ENCODE measurements at places on chromosomes 12 and 14.
A peak's percentile ranks its signal among the peaks of the same experiment; 100 is the strongest.

GRCh38 chr12:120453977-120454376 lies 7.7 kb downstream of the GATC start:
- no peak for DNase-seq

DNA sequence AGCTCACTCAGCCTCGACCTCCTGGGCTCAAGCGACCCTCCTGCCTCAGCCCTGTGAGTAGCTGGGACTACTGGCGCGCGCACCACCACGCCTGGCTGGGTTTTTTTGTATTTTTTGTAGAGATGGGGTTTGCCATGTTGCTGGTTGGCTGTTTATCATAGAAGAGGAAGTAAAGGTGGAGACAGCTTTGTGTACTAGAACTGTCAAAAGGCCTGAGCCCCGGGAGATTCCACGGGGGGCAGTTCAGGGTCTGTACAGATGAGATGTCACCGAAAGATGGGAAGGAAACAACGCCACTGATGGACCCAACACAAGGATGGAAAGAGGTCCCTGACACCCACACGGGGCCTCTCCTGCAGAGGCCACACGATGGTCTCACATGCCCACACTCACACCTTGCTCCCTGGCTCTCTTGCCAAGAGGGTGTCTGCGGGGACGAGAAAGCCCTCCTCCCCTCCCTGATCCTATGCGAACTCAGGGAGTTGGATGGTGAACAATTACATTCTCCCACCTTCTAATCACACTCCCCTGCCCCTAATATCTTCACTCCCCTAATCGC lies 66.6 kb downstream of the KDM2B start:
- no peak for DNase-seq

DNA sequence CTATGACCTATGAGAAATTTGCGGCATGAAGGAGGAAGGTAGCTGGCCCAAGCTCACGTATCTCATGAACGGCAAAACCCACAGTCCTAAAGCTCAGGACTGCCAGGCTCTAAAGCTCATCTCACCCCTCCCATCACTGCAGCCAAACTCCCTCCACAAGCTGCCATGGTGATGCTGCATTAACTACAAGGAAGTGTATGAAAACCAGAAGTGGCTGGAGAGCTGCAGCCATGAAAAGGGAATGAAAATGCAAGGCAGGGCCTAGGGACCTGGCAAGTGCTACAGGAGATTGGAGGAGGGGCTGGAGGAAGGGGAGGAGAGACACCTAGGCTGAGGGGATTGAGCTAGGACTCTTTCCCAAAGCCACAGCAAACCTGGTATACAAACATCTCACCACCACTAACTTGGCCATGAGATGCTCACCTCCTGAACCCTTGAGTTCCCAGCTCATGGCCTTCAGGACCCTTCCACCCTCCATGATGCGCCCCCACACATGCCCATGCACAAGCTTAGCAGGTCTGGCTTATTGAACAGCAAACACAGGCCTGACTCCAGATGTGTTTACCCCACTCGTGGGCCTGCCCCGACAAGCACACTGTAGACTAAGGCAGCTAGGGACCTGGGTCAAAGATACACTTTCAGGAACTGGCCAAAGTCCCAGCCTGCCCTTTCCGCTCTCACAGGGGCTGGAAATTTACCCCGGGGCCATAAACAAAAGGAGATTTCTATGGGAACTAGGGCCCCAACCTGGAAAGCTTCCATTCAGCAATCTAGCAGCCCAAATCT lies 42.0 kb downstream of the LTBP2 start:
- no peak for DNase-seq

DNA sequence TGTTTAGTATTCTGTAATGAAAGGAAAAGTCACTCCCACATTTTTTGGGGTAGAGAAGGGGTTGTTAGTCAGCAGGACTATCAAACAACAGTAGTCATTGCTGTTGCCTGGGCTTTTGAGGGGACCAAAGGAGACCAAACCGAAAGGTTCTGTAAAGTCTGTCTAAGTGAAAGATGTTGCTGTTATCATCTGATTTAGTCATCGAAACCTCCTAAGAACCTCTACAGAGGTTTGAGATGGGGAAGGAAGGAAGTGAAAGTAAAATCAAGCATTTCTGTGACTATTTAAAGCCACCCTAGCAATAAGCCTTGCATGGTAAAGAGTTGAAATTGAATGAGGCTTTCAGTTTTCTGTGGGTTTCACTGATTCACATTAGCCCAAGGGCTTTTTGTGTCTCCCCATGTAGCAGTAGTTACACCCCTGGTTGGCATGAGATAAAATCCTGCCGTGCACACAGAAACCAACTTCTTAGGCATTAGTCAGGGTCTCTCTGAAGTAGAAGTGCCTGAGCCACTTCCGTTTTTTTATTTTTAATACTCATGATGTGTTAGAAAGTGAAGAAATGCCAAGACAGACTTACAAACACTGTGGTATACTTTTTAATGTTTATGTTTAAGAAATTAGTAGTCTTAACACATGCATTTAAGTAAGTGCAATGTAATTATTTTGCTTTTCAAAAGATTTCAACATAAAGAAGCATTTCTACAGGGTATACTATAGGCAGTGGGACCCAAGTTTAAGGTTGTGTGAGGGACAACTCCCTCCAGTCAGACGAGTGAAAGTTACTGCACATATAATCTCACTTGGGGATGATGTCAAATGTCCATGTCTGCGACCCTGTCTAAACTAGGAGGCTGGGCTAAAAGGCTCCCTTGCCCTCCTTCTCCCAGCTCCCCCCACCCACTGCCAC lies 50.4 kb downstream of the DYRK2 start:
- peak; percentile 17 for DNase-seq

GRCh38 chr14:85439696-85440328 lies 90.1 kb upstream of the FLRT2 start:
- no peak for DNase-seq

GRCh38 chr12:12560587-12561370 lies 1.9 kb downstream of the DUSP16 start:
- peak; percentile 37 for DNase-seq

- DNase-seq: no peak
These were observed 13.6 kb upstream of the ZNF705A start for GRCh38 chr12:8143261-8143660.

GRCh38 chr12:47779943-47780504 lies 7.0 kb downstream of the SLC48A1 start:
- DNase-seq: no peak

GRCh38 chr12:10941369-10941768 lies 2.3 kb upstream of the TAS2R14 start:
- no peak for DNase-seq

- no peak for DNase-seq
These were observed 118.2 kb upstream of the KITLG start for GRCh38 chr12:88698471-88698870.

- no peak for DNase-seq
These were observed 223.9 kb downstream of the PTPRO start for GRCh38 chr12:15546102-15546701.

DNA sequence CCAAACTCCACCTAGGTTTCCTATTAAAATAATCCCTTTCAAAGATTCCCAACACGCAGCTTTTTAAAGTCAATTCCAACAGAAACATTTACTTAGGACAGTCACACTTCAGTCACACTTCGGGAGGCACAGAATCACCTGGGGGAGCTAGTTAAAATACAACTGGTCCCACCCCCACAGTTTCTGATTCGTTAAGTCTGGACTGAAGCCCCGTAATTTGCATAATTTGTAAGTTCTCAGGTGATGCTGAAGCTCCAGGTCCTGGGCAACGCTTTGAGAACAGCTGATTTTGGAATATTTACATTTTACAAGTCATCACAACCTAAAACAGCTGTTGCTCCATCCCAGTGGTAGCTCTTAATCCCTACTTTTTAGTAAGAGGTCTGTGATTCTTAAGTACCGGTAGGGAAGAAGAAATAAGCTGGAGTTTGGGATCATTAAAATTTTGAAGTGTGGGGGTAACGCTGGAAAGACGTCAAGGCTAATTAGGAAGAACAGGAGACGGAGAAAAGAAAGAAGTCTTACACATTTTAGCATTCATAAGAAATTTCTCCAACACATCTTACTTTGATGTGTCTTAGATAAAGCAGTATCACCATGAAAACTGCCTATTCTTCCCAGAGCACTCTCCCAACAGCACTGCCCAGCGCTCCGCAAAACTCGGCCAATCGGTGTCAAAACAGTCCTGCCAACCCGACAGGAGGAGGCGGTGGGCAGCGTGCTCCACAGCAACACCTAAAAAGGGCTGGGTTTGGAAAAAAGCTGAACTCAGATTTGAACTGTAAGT lies 1.1 kb downstream of the IPO8 start:
- DNase-seq: no peak

GRCh38 chr12:45580356-45580969 lies 149.0 kb upstream of the ARID2 start:
- DNase-seq: no peak

DNA sequence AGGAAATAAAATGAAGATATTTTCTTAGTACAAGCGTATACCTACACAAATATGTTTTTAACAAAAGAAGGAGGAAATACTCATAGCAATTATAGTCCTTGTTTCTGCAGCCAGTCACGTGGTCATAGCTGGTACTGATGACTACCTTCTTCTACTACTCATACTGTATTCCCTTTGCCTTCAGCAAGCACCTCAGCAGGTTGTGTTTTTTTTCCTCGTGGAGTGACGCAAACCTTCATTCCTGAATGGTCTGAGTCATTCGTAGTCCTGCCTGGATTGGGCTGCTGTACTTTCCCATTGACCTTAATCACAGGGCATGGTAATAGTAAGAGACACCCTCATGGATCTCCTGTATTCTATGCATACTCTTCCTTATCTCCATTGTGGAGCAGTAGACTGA lies 25.7 kb upstream of the SLC16A7 start:
- no peak for DNase-seq

DNA sequence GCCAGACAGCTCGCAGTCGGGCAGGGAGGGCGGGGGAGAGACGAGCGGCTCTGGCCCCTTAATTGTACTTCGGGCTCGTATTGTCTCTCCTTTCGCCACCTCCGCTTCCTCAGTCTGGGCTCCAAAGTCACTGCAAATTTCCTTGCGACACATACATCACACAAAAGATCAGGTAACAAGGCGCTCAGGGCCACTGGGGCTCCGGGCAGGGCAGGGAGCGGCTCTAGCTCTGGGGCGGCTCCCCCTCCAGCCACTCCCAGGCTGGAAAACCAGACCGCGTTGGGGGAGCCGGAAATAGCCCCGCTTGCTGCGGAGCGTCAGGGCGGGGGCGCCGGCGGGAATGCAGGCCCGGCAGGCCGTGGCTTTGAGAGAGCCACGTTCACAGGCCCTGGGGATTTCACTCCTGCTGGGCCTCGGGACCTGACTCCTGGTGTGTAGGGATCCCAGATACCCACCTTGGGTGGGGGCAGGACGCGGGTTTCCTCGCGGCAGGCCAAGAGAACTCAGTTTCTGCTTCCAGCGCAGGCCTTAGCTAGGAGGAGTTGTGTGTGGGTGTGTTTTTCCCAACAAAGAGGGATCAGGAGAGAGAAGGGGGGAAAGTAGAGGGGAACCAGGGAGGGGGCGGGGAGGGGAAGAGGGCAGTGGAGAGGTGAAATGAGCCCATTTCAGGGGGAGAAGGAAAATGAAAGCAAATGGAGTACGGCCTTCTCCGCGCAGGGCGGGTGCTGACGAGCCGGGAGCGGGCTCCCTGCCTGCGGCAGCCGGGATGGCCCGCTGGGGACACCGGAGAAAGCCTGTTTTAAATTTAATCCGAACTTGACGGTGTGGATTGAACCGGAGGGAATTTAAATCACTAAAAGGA lies 4.4 kb upstream of the HOXC9 start:
- no peak for DNase-seq

GRCh38 chr14:71371711-71372396 lies 464.6 kb downstream of the PCNX1 start:
- DNase-seq: no peak

- DNase-seq: no peak
These were observed 39.5 kb upstream of the OTOGL start for GRCh38 chr12:80059875-80060274.

DNA sequence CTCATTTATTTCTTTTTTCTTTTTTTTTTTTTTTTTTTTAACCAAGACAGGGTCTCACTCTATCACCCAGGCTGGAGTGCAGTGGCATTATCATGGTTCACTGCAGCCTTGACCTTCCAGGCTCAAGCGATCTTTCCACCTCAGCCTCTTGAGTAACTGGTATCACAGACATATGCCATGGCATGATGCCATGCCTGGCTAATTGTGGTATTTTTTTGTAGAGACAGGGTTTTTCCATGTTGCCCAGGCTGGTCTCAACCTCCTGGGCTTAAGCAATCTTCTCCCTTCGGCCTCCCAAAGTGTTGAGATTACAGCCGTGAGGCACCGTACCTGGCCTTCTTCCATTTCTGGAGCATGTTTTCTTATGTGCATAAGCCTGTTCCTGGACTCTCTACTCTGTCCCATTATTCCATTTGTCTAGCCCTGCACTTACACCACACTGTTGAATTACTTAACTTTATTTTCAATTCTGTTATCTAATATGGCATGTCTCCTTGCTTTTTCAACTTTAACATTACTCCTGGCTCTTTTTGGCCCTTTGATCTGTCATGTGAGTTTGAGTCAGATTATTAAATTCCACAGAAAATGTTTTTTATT lies 47.9 kb upstream of the PTGDR start:
- no peak for DNase-seq

GRCh38 chr14:52850451-52850909 lies 59.1 kb upstream of the GNPNAT1 start:
- DNase-seq: no peak

DNA sequence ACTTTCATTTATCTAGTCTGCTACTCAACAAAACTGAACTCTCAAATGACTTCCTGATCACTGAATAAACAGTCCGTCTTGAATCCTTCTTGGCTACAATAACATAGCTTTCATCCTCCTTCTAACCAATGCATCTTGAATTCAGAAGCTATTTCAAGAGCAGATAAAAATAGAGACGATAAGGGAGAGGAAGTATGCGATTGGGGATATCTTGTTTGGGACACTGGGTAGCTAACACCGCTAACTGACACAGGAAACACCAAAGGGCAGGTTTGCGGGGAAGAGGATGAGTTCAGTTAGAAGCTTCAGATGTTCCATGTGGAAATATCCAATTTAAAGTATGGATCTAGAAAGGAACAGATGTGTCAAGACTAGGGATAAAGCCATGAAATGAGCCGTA lies 102.5 kb downstream of the SLC41A2 start:
- no peak for DNase-seq

- no peak for DNase-seq
These were observed 42.6 kb downstream of the TRAF3 start for GRCh38 chr14:102819747-102820330.

GRCh38 chr14:68131907-68132306 lies 312.3 kb downstream of the RAD51B start:
- no peak for DNase-seq

DNA sequence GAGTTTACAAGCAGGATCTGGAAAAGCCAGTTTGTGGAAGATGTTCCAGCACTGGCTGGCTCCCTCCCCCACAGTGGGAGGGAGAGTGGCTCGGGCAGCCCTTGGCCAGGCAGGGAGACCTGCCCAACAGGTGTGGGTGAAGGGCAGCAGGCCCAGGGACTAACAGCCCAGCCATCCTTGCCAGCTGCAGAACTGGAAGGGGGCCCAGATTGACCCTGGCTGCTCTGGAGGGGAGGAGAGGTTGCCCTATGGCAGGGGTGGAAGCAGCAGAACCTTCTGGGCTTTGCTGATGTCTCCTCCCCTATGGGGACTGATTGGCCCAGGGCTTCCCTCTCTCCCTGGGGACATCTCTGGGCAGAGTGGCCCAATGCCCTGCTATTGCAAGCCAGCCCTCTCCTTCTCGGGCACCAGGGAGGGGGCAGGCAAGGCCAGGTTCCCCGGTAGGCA lies 20.5 kb downstream of the IRF2BPL start:
- DNase-seq: no peak

GRCh38 chr12:19893514-19893913 lies 454.2 kb downstream of the AEBP2 start:
- no peak for DNase-seq

- DNase-seq: no peak
These were observed 17.4 kb upstream of the PRB2 start for GRCh38 chr12:11412731-11413130.

- DNase-seq: no peak
These were observed 38.6 kb upstream of the LRTM2 start for GRCh38 chr12:1781772-1782171.
